ENCODE measurements at places on chromosomes 4 and X. TPM values are rescaled to one million over a fixed set of nuclear protein-coding genes. Genes with fewer than 3 reads are reported as not detected.

The STEEP1 gene
- 30.5 TPM for total RNA-seq

The USP26 gene
- total RNA-seq = not detected

DNA sequence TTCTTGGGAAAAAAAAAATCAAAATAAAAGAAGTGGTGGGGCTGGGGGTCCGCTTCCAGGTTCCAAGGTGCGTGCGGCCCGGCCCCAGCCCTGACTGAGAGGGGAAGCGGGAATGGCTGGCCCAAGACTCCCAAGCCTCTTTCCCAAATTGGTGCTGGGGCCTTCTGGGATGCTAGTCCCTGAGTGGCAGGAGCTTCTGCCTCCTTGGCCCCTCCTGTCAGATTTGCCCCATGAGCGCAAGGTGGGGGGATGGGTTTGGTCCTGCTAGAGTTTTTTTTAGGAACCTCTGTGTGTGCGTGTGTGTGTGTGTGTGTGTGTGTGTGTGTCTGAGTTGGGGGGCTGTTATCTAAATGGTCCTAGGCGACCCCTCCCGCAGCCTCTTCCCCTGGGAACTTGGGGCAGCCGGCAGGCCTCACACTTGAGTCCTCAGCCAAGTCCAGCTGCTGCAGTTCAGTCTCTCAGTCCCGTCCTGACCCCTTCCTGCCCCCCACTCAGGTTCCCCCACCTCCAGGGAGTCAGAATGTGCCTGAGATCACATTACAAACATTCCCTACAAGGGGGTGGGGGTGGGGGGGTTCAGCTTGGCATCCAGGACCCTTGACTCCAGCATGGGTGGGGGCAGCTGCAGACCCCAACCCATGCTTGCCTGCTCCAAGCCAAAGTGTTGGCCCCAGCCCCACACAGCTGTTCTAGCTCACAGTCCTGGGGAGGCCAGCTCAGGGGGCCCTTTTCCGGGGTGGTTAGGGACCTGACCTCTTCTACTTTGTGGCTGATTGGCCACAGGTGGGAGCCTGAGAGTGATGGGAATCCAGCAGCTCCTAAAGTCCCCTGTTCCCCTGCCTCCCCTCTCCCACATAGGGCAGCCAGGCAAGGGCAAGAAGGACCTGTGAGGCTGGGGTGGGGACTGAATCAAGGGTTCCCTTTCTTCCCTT is 4.0 kb downstream of the EFNB1 start:
- DNase-seq = no peak

DNA sequence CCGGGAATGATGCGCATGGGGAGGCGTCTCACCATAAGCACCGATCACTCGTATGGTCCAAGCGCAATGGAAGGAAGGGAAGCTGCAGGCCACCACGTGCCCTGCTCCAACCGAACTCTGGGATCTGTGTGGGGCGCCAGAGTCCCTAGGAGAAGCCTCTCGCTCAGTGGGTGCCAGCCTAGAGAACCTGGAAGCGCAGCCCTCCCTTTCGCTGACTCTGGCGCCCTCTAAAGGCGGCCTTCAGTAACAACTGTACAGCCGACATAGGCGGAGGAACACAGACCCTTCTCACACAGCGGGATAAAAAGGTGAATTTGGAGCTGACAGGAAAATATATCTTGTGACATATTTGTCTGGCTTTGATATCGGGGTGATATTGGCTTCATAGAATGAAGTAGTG is 76.0 kb downstream of the INTS6L start:
- DNase-seq = peak; percentile 4

DNA sequence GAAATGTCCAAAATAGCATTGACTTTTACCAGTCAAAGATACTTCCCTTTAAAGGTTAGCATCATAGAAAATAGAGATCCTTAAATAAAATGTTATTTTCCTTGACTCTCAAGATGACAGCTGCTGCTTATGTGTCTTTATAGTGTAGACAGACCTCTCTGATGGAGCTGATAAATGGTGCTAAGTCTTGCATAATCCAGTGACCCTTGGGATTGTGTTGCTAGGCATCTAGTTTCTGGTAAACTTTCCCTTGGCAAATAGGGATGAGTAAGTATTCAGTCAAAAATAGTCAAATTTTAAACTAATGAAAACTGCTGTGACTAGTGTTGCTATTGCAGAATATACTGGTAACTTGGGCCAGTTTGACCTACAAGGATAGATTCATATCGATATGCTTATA is 53.6 kb downstream of the MBNL3 start:
- DNase-seq = no peak

DNA sequence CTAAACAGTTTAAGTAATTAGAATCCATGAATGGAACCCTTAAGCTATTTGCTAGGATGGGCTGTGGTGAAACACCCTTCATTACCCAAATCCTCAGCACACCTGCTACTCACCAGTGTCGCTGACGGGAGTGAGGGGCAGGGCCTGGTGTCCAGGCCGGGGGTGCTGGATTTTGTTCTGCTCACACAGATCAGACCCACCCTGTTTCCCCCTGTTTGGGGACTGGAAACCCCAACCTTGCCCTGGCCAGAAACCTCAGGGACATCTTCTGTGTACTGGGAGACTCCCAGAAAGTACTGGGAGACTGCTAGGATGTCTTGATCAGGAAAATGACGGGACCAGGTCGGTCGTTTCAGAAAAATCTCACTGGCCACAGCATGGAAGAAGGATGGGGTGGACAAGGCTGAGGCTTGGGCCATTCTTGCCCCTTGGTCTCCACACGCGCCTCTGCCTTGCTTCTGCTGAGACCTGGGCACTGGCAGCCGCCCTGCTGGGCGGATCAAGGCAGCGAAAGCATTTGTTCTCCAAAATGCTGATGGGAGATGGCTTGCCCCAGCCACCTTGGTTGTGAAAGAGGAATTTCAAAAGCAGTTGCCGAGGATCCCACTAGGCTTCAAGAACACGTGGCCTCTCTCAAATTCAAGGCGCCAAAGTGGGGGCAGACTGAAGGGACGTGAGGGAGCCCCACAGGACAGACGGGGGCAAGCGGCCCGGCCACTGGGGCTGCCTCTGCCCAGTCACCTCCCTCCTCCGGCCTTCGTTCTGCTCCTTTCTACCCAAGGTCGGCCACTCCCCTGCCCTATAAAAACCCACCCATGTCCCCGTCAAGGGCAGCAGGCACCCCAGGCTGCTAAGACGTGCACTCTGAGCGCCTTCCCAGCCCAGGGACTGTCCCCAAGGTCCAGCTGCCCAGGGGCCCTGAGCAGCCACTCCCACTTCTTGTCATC is 23.5 kb upstream of the PDE6B start:
- DNase-seq = no peak

GRCh38 chr4:167581449-167581965 is 347.2 kb upstream of the SPOCK3 start:
- no peak for DNase-seq

- no peak for DNase-seq
Measured at GRCh38 chr4:37648084-37648817, 37.9 kb downstream of the RELL1 start.

DNA sequence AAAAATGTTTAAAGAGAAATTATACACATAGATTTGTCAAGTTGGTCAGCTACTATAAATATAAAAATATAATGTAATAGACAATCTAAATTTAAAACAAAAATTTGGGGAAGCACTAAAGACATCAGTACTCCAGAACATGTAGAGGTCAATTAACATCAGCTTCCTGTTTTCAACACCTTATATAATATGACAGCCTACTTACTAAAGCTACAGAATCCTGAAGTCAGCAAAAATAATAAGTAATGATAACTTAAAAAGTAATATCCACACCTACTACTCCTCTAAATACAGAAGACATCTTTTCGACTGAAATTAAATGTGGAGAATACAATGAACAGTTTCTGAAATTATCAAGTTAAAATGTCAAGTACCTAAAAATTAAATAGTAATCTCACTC is 118.6 kb downstream of the LRBA start:
- no peak for DNase-seq

- DNase-seq = no peak
Measured at GRCh38 chr4:39235696-39236095, 53.4 kb downstream of the WDR19 start.

DNA sequence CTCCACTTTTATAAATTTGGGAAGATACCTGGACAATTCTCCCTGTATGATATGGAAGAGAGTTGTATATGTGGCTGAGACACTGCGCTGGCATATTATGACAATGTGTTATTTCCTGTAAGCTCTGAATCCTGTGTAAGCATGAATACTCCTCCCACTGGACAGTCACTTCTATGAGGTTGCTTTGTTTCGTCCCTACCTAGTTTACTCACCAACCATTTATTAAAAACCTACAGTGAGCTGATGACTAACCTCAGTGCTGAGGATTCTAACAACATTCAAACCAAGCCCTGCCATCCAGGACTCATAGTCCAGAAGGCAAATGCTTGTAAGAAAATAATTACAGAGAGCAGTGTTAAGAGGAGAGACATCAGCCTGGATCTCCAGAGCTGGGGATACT is 1632.9 kb upstream of the TENM3 start:
- DNase-seq = no peak

DNA sequence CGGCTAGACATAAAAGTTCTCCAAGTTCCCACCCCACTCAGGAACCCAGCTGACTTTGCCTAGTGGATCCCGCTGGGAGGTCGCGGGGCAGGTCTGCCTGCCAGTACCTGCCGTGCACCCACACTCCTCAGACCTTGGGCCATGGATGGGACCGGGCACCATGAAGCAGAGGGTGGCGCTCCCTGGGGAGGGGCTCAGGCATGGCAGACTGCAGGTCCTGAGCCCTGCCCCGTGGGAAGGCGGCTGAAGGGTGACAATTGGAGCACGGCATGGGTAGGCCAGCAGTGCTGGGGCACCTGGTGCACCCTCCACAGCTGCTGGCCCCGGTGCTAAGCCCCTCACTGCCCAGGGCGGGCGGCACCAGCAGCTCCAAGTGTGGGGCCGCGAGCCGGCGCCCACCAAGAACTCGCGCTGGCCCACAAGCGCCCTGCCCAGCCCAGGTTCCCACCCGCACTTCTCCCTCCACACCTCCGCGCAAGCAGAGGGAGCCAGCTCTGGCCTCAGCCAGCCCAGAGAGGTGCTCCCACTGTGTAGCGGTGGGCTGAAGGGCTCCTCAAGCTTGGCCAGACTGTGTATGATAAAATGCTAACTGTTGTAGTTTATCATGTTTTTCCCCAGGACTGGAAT is 63.1 kb downstream of the UGT2A2 start:
- no peak for DNase-seq

Measured in dorsolateral prefrontal cortex (tissue), 122 donors.